ENCODE measurements at places on chromosomes 2 and 18.

DNA sequence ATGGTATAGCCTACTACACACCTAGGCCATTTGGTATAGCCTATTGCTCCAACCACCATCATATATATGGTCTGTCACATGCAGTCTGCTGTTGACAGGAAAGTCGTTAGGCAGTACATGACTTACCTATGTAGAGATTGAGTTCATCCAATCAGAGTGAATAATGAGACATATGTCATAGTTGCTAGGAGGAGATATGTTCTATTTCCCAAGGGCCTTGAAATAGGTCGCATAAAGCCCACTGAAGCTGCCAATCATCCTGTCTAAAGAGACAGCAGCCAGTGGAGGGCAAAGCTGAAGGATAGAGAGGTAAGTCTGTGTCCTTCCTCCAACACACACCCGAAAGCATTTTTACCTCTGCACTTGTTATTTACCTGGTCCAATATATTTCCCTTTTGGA, 263.4 kb downstream of the PTPRM start:
- no peak for DNase-seq

DNA sequence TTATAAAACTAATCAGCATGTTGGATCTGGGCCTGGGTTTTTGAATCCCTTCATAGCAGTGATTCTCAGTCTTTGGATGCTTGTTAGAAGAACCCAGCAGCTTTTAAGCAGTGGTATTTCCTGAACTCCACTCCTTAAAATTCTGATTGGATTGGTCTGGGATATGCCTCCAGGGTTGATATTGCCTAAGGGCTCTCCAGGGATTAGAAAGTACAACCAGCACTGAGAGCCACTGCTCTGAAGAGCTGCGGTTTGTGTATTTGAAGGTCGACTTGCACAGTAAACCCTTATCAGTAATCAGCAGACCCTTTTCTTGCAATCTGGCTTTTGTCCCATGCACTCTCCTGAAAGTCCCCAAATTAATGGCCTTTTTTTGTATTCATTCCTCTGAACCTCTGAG, 17.0 kb upstream of the RBMS1 start:
- no peak for DNase-seq

DNA sequence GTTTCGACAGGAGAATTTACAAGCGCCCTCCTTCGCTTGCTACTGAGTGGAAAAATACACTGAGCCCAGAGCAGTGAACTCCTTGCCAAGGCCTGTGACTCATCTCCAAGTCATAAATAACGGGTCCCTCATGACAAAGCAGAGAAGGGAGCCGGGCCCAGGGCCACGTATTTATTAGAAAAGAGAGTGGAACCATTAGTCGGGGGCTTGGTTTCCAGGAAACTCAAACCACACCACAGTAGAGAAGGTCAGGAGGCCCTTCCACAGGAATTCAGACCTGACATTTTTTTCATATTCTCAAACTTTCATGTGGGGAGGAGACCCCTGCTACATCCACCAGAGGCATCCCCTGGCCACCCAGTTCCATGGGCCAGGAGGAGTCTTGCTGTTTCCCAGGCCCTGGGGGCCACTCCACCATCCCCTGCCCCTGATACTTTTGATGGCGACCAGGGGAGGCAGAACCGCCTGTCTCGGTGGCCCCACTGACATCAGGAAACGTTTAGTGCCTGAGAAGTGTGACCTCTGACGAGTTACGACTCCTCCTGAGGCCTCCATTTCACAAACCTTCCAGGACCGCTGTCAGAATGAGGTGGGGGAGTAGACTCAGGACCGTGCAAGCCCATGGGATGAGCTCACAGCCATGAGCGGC, 289.7 kb downstream of the DYSF start:
- DNase-seq, result no peak

- peak; percentile 64 for DNase-seq
Measured at GRCh38 chr18:12656938-12657683, 796 bp downstream of the SPIRE1 start.

- no peak for DNase-seq
Measured at GRCh38 chr2:127293386-127293747, 577 bp downstream of the ERCC3 start.
